Astrocyte of the spinal cord (primary cell): ENCODE measurements at places on chromosomes 1 and 21.

- no peak for DNase-seq
These were observed 3.9 kb downstream of the EPHA2 start for GRCh38 chr1:16151995-16152384.

DNA sequence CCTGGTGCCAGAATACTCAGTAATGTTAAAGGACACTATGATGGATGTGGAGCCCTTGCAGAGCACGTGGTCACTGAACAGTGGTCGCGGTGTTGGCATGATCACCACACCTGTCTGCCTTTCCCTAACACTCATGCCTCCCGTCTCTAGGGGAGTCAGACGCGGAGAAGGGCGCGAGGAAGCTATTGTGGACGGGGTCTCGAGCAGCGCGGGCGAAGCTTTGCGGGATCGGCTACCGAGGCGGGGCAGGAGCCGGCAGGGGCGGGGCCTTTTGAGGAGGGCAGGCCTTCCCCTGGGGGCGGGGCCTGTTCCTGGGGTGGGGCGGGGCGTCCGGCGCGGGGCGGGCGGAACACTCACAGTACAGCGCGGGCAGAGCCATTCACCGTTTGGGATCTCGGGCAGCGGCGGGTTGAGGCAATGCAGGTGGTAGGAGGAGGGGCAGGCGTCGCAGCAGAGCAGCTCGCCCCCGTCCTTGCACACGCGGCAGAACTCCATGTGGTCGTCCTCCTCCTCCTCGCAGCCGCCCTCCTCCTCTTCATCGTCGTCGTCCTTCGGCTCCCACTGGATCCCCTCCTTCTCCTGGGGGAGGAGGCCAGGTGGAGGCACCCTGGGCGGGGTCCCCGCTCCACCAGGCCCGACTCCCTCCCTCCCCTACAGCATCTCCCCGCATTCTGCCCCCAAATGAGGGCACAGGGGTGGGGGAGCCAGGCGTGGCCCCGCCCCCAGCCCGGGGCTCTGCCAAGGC lies 31.5 kb downstream of the CHD5 start:
- DNase-seq = peak; percentile 13

DNA sequence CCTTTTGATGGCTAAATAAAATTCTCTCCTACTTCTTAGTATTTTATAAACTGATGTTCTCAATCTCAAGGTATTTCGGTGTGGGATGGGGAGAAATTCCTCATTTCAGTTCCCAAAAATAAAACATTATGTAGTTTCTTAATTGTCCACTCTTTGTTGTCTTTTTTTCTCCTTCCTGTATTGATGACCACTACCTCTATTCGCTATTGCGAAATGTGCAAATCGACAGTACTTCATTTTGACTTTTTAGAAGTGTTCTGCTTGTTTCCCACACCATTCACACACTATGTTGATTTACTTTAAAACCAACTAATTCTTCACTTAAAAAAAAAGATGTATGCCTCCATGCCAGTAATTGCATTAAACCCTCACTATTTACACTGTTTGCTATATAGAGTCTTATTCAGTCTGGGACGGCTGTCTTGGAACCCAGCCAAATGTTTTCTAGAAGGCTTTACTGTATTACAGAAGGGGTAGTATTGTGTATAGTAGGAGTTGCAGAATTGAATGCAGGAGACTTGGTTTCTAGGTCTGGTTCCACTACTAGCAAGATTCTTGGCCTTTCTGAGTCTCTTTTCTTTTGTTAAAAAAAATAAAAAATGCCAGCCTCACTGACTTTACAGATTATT lies 5.6 kb downstream of the RNF2 start:
- DNase-seq = no peak

GRCh38 chr1:149962736-149963135 lies 26.1 kb upstream of the MTMR11 start:
- DNase-seq = no peak

GRCh38 chr1:29470788-29471119 lies 234.4 kb downstream of the PTPRU start:
- no peak for DNase-seq

- no peak for DNase-seq
These were observed 28.8 kb downstream of the SLC5A9 start for GRCh38 chr1:48251323-48251722.

DNA sequence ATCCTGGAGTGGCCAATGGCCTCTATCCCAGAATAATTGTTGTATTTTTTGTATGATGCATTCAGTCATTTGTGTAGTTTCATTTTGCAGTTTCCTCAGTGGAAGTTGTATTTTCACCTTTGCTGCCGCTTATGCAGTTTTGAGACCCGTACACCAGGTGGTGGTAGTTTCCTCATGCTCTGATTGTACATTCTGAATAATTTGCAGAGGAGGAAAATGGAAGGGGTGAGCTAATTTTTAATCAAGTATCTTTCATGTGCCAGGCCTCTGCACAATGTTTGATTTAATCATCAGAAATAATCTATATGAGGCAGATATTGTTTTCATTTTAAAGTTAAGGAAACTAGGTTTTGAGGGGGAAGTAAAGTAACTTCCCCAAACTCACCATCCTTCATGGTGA lies 29.5 kb downstream of the HLX start:
- peak; percentile 49 for DNase-seq
